ENCODE measurements at places on chromosomes 4 and X.

DNA sequence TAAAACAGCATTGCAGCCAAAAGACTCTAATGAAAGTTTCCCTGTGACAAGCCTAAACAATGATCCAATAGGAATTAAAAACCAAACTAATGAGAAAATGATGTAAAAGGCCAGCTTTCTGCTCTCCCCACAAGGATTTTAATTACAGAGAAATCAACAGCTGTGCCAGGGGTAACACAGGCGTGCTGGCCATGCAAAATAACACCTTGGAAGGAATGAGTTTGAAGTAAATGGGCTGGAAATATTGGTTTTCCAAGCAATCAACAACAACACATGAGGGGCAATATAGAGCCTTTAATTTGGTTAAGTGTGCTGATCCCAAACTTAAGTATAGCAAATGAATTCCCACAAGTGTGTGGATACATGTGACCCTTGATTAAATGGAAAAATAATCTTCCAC is 56.9 kb downstream of the NDNF start:
- DNase-seq = no peak

- DNase-seq = no peak
These were observed 190.8 kb upstream of the NUDT6 start for GRCh38 chr4:123113155-123113554.

GRCh38 chr4:84494531-84494930 is 4.6 kb downstream of the NKX6-1 start:
- no peak for DNase-seq

DNA sequence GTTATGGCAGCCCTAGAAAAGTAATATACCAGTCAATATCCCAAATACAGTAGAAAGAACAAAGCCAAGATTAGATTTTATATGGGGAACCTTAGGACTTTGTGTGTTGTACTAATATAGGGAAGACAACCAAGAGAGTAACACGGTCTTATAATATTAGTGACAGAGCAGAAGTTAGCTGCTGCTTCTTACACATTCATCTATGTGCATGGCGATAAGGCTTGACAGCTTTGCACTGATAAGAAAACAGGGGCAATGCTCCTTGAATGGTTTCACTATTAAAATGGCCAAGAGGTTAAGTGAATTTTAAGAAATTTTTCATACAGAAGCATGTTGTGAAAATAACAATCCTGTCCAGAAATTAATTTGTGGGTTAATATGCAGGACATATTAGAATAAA is 521.6 kb downstream of the CCSER1 start:
- DNase-seq = no peak

GRCh38 chr4:168741281-168742173 is 244.7 kb downstream of the PALLD start:
- DNase-seq = no peak

DNA sequence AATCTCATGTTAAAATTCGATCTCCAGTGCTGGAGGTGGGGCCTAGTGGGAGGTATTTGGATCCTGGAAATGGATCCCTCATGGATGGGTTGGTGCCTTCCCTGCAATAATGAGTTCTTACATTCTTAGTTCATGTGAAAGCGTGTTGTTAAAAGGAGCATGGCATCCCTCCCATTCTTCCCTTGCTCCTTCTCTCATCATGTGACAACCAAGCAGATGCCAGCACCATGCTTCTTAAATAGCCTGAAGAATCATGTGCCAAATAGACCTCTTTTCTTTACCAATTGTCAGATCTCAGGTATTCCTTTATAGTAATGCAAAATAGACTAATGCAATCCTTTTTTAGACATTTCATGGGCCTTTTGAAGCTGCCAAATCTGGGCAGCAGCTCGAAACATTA is 29.0 kb upstream of the CLNK start:
- no peak for DNase-seq

GRCh38 chrX:72143609-72143907 is 11.8 kb upstream of the RTL5 start:
- DNase-seq = no peak

DNA sequence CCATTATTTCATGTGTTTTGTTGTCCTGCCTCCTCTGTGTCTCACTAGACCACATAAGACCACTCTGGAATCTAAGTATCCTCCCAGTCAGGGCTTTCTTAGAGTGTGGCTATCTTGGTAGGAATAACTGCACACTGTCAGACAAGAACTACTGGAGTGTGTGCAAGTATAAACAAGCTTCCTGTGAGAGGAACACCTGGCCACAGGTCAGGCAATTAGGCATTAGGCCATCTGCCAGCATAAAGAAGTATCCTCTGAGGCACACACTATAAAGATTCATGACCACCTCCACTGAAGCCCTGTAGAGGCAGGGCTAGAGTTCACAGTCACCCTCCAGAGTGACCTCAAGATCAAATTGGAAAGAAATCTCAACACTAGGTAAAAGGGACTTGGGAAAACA is 507.0 kb upstream of the PABPC4L start:
- DNase-seq = no peak

GRCh38 chrX:154019061-154019621 is 561 bp downstream of the IRAK1 start:
- DNase-seq = no peak

GRCh38 chrX:24117258-24117657 is 32.3 kb upstream of the ZFX start:
- DNase-seq = no peak

DNA sequence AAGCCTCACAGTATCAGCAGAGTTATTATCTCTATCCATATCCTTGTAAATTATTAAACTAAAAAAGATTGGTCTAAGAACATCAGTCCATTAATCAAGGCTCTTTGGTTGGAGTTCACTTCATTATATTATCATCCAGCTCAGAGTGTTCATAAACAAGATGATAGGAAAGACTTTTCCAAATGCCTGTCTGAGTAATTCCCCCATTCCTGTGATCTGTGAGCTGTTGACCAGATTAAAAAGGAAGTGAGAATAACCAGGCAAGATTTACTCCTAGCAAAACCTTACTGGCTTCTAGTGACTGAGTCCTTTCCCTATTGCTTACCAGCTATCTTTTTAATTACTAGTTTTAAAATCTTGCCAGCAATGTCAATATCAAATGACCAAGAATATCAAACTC is 14.9 kb downstream of the PKD2 start:
- no peak for DNase-seq

DNA sequence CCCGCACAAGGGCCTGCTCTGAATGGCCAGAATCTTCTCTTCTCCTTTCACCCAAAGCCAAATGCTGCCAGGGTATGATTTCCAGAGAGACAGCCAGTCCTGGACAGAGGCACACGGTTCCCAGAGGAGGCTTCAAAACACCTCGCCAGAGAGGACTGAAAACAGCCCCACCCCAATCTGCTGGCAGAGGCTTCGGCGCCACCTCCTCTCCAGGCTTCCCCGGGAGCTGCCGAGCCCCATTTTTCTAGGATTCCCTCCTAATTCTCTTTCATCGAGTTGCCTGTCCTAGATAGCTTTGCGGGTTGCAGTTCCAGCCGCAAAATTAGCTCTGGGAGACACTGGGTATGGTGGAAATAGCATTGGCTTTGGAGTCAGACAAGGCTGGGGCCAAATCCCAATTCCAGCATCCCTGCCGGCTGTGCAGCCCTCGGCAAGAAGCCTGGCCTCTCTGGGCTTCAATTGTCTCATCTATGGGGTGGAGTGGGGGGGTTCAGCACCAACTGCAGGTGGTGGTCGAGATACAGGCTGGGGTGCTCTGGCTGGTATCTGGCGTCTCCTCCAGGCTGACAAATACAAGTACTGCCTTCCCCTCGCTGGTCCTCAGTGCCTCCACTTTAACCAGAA is 22.6 kb downstream of the PPP2R2C start:
- DNase-seq = no peak

GRCh38 chr4:2835978-2836377 is 7.7 kb upstream of the ADD1 start:
- no peak for DNase-seq

- DNase-seq = no peak
These were observed 161.7 kb downstream of the SMARCA1 start for GRCh38 chrX:129361576-129361975.

DNA sequence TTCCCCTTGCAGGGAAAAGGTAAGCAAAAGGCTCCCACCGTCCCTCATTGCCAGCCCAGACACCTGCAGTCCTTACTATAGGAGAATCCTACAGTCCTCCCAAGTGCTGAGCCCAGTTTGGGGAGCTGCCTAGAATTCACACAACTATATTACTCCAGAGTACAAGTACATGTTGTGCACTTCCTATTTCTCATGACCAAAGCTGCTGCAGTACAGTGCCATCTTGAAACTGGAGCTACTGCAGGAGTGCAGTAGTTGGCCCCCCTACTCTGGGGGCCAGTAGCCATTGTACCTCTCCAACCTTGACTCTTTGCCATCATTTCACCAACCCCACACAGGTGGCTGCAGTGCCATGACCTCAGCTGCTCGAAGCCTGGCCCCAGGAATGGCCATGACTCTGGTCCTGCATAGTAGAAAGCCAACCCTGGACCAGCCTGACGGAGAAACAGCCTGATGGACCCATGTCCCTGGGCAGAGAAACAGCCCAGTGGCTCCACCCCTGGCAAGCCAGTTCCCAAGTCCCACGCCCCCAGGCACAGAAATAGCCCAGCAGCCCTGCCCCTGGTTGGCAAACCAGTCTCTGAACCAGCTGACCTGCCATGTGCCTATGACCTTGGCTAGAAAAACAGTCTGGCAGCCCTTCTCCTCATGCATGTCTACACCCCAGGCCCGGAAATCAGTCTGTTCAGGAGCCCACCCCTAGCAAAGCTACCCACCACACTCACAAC is 51.9 kb downstream of the PHKA1 start:
- no peak for DNase-seq

GRCh38 chr4:163666332-163666873 is 171.9 kb downstream of the TMA16 start:
- DNase-seq = no peak

DNA sequence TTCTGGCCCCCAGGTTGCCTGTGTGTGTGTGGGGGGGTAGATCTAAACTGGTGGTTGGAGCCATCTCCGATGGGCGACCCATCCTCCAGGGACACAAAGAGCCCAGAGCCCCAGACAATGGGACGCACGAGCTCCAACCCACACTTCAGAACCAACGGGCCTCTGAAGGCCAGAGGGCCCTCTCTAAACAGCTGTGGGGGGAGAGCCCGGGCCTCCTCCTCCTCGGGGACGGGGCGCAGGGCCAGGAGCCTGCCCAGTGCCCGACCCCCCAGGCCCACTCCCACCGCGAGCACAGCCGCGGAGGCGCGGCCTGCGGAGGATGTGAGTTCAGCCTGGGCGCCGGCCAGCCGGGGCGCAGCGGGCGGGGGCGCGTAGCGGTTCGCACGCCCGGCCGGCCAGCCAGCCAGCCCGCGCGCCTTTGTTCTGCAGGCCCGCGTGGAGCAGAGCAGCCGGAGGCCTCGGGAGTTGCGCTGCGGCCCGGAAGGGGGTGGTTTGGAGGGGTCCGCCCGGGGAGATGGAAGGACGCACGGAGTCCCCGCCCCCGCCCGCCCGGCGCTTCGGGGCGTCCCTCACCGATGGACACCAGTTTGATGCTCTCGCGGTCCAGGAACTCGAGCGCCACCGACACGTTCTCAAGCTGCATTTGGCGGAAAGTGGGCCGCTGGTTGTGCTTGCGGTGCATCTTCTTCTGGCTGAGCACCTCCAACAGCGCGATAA is 4.0 kb downstream of the FLNA start:
- no peak for DNase-seq

GRCh38 chr4:680551-680927 is 6.2 kb downstream of the MYL5 start:
- no peak for DNase-seq

GRCh38 chrX:115553171-115553570 is 7.8 kb upstream of the PLS3 start:
- no peak for DNase-seq

DNA sequence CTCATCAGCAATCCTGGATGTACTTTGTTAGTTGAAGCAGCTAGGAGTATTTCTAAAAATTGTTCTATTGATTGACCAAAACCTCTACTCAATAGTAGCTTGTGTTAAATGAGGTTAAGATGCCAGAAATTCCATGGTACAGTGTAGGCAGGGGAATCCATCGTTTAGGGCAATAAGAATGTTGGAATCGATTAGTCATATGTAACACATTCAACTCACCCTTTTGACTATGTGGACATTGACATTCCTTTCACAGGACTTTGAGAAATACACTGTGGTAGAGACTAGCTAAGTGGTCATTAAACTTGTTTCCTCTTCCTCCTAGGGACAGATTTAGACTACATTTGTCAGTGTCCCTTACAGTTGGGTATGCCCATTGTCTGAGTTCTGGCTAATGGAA is 40.2 kb downstream of the KDM5C start:
- DNase-seq = no peak

DNA sequence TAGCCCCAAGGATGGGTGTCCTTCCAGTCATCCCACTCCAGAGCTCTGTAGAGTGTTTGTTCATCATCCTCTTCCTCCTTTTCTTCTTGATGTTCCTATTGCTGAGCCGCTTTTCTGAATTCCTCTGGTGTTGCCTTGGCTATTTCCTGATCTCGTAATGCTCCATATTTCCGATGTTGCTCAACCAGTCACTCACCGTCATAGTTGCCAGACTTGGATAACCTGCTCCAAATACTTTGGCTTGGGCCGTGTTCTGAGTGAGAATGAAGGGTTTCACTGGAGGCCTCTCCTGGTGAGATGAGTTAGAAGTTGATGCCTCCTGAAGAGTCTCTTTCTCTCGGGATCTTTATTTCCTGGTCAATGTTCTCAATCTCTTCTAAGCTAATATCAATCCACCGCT is 27.8 kb upstream of the HNRNPD start:
- no peak for DNase-seq

GRCh38 chr4:2060611-2061185 is 1.6 kb downstream of the NAT8L start:
- no peak for DNase-seq

GRCh38 chr4:23366557-23366906 is 523.3 kb downstream of the PPARGC1A start:
- no peak for DNase-seq

GRCh38 chr4:181278941-181279340 is 964.3 kb upstream of the TENM3 start:
- no peak for DNase-seq

- no peak for DNase-seq
These were observed 64.3 kb downstream of the MSN start for GRCh38 chrX:65731684-65732289.

DNA sequence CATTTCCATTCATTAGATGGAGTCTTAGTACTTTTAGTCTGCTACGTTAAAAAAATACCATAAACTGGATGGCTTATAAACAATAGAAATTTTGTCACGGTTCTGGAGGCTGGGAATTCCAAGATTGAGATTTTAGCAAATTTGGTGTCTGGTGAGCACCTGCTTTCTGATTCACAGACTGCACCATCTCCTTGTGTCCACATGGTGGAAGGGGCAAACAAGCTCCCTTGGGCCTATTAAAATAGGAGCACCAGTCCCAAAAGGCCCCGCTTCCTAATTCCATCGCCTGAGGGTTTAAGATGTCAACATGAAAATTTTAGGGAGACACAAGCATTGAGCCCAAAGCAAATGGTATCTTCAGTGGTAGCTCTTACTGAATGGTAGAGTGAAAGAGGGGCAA is 120.5 kb upstream of the MAP9 start:
- DNase-seq = no peak

All from NCI-H1417 treated with DMSO at 0.1 percent for 48 hours (cell line).